ENCODE measurements at places on chromosomes 4 and X. TPM values are rescaled to one million over a fixed set of nuclear protein-coding genes. Genes with fewer than 3 reads are reported as not detected.

GRCh38 chrX:13852001-13852695 lies 35.3 kb upstream of the GPM6B start:
- peaks cover 2% of the 10 kb centered on the region for H3K36me3 ChIP-seq
- no peak overlapping the region for H3K4me3 ChIP-seq
- H3K27ac ChIP-seq = no peak overlapping the region
- no peak for DNase-seq
- no peaks in the 10 kb centered on the region for H3K27me3 ChIP-seq

DNA sequence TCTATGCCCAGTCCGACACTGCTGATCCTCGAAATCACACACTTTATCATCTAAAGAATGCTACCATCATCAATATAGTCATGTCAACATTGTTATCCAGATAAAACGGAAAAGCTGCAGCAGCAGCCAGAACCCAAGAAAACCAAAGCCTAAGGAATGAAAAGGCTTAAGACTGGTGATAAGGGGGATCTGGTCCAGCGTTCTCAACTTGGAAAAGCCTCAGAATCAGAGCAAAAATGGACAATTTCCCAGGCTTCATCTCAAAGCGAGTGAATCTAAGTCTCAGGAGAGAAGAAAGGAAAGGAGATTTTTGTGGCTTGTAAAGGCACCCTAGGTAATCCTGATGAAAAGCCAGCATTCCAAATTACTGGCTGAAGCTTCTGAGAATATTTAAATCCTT lies 8.2 kb downstream of the ZNF518B start:
- no peaks in the 10 kb centered on the region for H3K27me3 ChIP-seq
- H3K27ac ChIP-seq = no peak overlapping the region
- no peaks in the 10 kb centered on the region for H3K4me1 ChIP-seq
- no peak for DNase-seq

- no peak for DNase-seq
- no peaks in the 10 kb centered on the region for H3K4me1 ChIP-seq
- H3K36me3 ChIP-seq = peaks cover 10% of the 10 kb centered on the region
- no peak overlapping the region for H3K27ac ChIP-seq
Measured at GRCh38 chrX:110136136-110136535, 133.2 kb downstream of the TMEM164 start.

The FRG1 gene
- total RNA-seq = 37.0 TPM

DNA sequence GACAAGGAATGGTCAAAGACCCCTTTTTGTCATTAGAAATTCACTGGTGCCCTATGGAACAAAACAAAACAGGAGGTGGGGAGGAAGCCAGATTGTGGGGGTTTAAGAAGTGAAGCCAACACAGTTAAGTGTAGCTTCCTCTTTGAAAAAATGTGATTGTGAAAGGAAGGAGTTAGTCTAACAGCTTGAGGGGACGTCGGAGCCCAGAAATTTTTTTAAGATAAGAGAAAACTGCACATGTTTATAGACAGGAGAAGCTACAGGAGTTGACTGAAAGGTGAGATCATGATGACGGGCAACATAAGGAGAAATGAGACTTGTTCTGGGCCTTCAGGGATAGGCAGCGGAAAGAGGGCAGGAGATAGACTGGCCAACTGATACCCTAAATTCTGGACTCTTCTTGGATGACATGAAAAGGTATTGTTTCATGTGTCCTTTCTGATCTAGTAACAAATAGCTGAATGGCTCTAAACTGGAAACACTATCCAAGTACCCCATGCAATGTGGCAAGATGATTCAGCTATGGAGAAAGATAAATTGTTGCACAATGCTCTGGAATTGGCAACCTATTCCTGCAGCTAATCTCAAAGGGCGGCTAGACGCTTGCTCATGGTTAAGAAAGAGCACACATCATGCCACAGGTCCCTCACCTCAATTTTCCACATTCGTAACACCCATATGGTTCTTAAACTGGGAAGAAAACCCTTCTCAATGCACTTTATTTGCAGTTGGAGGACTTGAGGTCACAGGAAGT lies 3.7 kb upstream of the HDAC8 start:
- no peak overlapping the region for H3K4me3 ChIP-seq
- H3K27me3 ChIP-seq = no peaks in the 10 kb centered on the region
- no peak overlapping the region for H3K27ac ChIP-seq
- H3K36me3 ChIP-seq = no peaks in the 10 kb centered on the region

- DNase-seq = no peak
- H3K27ac ChIP-seq = no peak overlapping the region
- no peaks in the 10 kb centered on the region for H3K36me3 ChIP-seq
- peaks cover 4% of the 10 kb centered on the region for H3K27me3 ChIP-seq
Measured at GRCh38 chr4:186485561-186486062, 69.8 kb downstream of the MTNR1A start.

The NUDT11 gene
- total RNA-seq = 17.1 TPM

- peaks cover 47% of the 10 kb centered on the region for H3K4me1 ChIP-seq
- H3K4me3 ChIP-seq = peak overlapping the region; percentile 20
- H3K36me3 ChIP-seq = peaks cover 9% of the 10 kb centered on the region
- no peak for DNase-seq
Measured at GRCh38 chrX:32530802-32531403, 680.4 kb downstream of the DMD start.

GRCh38 chr4:115851918-115852766 lies 738.7 kb upstream of the NDST4 start:
- no peaks in the 10 kb centered on the region for H3K4me1 ChIP-seq
- DNase-seq = no peak
- no peak overlapping the region for H3K4me3 ChIP-seq
- no peak overlapping the region for H3K27ac ChIP-seq
- H3K27me3 ChIP-seq = no peaks in the 10 kb centered on the region

The DMP1 gene
- total RNA-seq = not detected

GRCh38 chr4:117844594-117844993 lies 189.7 kb upstream of the NDST3 start:
- H3K4me3 ChIP-seq = no peak overlapping the region
- no peaks in the 10 kb centered on the region for H3K27me3 ChIP-seq
- H3K4me1 ChIP-seq = peaks cover 2% of the 10 kb centered on the region
- H3K27ac ChIP-seq = no peak overlapping the region

GRCh38 chr4:163588532-163588931 lies 94.0 kb downstream of the TMA16 start:
- H3K4me1 ChIP-seq = no peaks in the 10 kb centered on the region
- no peak overlapping the region for H3K27ac ChIP-seq
- H3K4me3 ChIP-seq = no peak overlapping the region
- H3K27me3 ChIP-seq = peaks cover 2% of the 10 kb centered on the region

DNA sequence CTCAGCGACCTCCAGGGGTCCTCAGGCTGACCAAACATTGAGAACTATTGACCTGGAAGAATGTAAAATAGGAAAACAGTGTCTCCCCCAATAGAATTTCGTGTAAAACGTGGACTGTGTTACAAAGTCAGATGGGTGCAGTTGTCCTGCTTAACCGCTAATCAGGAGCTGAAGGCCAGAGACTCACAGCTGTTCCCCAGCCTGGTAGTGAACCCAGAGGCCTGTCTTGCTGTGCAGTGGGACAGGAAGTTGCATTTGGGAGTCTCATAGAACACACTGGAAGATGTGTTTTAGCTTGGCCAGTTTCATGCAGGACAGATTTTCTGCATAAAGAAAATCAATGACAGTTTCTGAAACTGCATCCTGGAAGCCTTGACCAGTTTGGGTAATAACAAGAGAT lies 151.5 kb downstream of the PTTG2 start:
- H3K27ac ChIP-seq = no peak overlapping the region
- H3K36me3 ChIP-seq = peaks cover 26% of the 10 kb centered on the region
- no peak for DNase-seq
- no peak overlapping the region for H3K4me3 ChIP-seq

GRCh38 chr4:101163936-101164335 lies 183.4 kb downstream of the PPP3CA start:
- DNase-seq = no peak
- no peak overlapping the region for H3K27ac ChIP-seq
- no peaks in the 10 kb centered on the region for H3K36me3 ChIP-seq

- H3K27me3 ChIP-seq = no peaks in the 10 kb centered on the region
- H3K4me1 ChIP-seq = no peaks in the 10 kb centered on the region
- no peaks in the 10 kb centered on the region for H3K36me3 ChIP-seq
- DNase-seq = no peak
- H3K27ac ChIP-seq = no peak overlapping the region
Measured at GRCh38 chr4:90142081-90142480, 14.9 kb downstream of the CCSER1 start.

GRCh38 chr4:38334791-38335190 lies 329.2 kb upstream of the KLF3 start:
- H3K27ac ChIP-seq = peak overlapping the region; percentile 58
- no peak for DNase-seq
- H3K27me3 ChIP-seq = no peaks in the 10 kb centered on the region
- H3K36me3 ChIP-seq = peaks cover 9% of the 10 kb centered on the region

GRCh38 chrX:37846141-37846540 lies 1.2 kb downstream of the DYNLT3 start:
- no peaks in the 10 kb centered on the region for H3K27me3 ChIP-seq
- DNase-seq = no peak
- H3K4me1 ChIP-seq = peaks cover 3% of the 10 kb centered on the region
- peak overlapping the region; percentile 80 for H3K4me3 ChIP-seq
- peak overlapping the region; percentile 3 for H3K27ac ChIP-seq
- H3K36me3 ChIP-seq = peaks cover 2% of the 10 kb centered on the region

The RRH gene
- total RNA-seq = 0.29 TPM

DNA sequence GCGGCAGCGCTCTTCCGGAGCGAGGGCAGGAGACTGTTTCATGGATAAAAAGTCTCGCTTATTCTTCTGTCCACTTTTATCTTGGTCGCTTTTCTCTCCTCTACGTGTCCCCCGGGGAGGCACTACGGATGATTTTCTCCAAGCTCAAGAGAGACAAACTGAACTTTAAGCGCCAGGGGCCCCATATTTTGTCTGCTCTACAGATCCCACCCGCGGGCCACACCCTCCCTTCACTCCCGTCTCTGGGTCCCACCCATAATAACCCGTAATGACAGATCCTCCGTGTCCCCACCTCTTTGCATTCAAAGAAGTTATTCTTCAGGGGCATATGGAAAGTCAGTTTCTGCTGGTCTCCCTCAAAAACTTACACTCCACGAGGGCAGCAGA lies at the start of gene CORIN:
TSS of gene CORIN (minus strand) at position 160 of the 387 bp plus-strand sequence. CDS start at position 42, 118 bp downstream.
- DNase-seq = no peak
- peaks cover 18% of the 10 kb centered on the region for H3K4me1 ChIP-seq
- peak within 1 kb of the TSS; percentile 67 for H3K27ac ChIP-seq
- H3K4me3 ChIP-seq = peak within 1 kb of the TSS; percentile 84

The RWDD4 gene
- 14.8 TPM for total RNA-seq

DNA sequence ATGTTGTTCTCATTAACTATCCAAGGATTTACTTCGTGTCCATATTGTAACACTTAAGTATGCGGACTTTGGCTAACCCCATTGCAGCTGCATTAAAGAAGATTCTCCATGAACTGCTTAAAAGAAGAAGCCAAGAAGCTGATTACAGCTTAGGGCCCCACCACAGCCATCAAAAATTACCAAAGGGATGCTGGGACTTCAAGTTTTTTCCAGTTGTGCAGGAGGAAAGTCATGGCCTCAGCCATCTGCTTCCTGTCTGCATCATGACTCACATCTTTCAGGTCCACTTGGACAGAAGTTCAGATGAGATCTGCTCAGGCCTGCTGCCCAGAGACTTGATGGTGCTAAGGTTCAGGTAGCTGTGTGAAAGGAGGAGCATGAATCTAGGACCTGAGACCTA lies 38.8 kb upstream of the CAPN6 start:
- H3K36me3 ChIP-seq = no peaks in the 10 kb centered on the region
- peak overlapping the region; percentile 24 for H3K27ac ChIP-seq
- H3K4me1 ChIP-seq = peaks cover 14% of the 10 kb centered on the region
- no peaks in the 10 kb centered on the region for H3K27me3 ChIP-seq

The HTN3 gene
- not detected for total RNA-seq

GRCh38 chr4:153001626-153002025 lies 65.5 kb downstream of the FHDC1 start:
- peaks cover 2% of the 10 kb centered on the region for H3K27me3 ChIP-seq
- H3K36me3 ChIP-seq = no peaks in the 10 kb centered on the region
- H3K4me3 ChIP-seq = no peak overlapping the region
- DNase-seq = no peak
- H3K4me1 ChIP-seq = peaks cover 32% of the 10 kb centered on the region

- DNase-seq = no peak
- peaks cover 18% of the 10 kb centered on the region for H3K4me1 ChIP-seq
- H3K27me3 ChIP-seq = no peaks in the 10 kb centered on the region
- H3K27ac ChIP-seq = no peak overlapping the region
- no peak overlapping the region for H3K4me3 ChIP-seq
Measured at GRCh38 chr4:56703378-56703777, 22.3 kb upstream of the HOPX start.

The PITX2 gene
- total RNA-seq = 95.5 TPM

The COL25A1 gene
- total RNA-seq = 55.8 TPM

The PCDH11X gene
- total RNA-seq = 13.5 TPM

GRCh38 chr4:33724685-33725084 lies 2519.6 kb downstream of the ARAP2 start:
- DNase-seq = no peak
- no peaks in the 10 kb centered on the region for H3K36me3 ChIP-seq
- H3K4me1 ChIP-seq = peaks cover 9% of the 10 kb centered on the region
- H3K27ac ChIP-seq = no peak overlapping the region
- no peak overlapping the region for H3K4me3 ChIP-seq

The CXCL6 gene
- 0.20 TPM for total RNA-seq

- DNase-seq = no peak
- peaks cover 19% of the 10 kb centered on the region for H3K4me1 ChIP-seq
- H3K36me3 ChIP-seq = peaks cover 9% of the 10 kb centered on the region
- no peaks in the 10 kb centered on the region for H3K27me3 ChIP-seq
- H3K27ac ChIP-seq = no peak overlapping the region
- no peak overlapping the region for H3K4me3 ChIP-seq
Measured at GRCh38 chr4:94466371-94466770, 14.6 kb downstream of the PDLIM5 start.

- no peak for DNase-seq
- H3K4me3 ChIP-seq = no peak overlapping the region
- H3K36me3 ChIP-seq = no peaks in the 10 kb centered on the region
- H3K27me3 ChIP-seq = no peaks in the 10 kb centered on the region
- H3K27ac ChIP-seq = no peak overlapping the region
Measured at GRCh38 chrX:7680181-7680580, 162.8 kb upstream of the VCX start.

The RBBP7 gene
- 221 TPM for total RNA-seq

The XKRX gene
- 0.96 TPM for total RNA-seq

The ARX gene
- not detected for total RNA-seq

DNA sequence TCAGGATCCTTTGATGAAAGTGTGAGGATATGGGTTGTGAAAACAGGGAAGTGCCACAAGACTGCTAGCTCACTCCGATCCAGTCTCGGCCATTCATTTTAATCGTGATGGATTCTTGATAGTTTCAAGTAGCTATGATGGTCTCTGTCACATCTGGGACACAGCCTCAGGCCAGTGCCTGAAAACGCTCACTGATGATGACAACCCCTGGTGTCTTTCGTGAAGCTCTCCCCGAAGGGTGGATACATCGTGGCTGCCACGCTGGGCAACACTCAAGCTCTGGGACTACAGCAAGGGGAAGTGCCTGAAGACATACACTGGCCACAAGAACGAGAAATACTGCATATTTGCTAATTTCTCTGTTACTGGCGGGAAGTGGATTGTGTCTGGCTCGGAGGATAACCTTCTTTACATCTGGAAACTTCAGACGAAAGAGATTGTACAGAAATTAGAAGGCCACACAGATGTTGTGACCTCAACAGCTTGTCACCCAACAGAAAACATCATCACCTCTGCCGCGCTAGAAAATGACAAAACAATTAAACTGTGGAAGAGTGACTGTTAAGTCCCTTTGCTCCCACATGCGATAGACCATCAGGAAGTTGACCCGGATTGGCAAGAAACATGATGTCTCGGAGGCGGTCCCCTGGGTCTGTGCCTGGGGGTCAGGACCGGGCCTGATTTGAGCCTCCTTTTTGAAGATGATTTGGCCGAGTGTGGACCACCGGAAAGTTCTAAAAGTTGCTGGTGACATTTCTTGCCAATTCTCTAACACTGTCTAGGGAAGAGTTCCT lies 22.2 kb downstream of the LIAS start:
- H3K4me1 ChIP-seq = peaks cover under 1% of the 10 kb centered on the region
- H3K27ac ChIP-seq = no peak overlapping the region
- no peak overlapping the region for H3K4me3 ChIP-seq
- H3K36me3 ChIP-seq = peaks cover 12% of the 10 kb centered on the region
- no peak for DNase-seq

All from mesothelial cell of epicardium (in vitro differentiated cells).